ENCODE measurements at places on chromosomes 5 and 9.

DNA sequence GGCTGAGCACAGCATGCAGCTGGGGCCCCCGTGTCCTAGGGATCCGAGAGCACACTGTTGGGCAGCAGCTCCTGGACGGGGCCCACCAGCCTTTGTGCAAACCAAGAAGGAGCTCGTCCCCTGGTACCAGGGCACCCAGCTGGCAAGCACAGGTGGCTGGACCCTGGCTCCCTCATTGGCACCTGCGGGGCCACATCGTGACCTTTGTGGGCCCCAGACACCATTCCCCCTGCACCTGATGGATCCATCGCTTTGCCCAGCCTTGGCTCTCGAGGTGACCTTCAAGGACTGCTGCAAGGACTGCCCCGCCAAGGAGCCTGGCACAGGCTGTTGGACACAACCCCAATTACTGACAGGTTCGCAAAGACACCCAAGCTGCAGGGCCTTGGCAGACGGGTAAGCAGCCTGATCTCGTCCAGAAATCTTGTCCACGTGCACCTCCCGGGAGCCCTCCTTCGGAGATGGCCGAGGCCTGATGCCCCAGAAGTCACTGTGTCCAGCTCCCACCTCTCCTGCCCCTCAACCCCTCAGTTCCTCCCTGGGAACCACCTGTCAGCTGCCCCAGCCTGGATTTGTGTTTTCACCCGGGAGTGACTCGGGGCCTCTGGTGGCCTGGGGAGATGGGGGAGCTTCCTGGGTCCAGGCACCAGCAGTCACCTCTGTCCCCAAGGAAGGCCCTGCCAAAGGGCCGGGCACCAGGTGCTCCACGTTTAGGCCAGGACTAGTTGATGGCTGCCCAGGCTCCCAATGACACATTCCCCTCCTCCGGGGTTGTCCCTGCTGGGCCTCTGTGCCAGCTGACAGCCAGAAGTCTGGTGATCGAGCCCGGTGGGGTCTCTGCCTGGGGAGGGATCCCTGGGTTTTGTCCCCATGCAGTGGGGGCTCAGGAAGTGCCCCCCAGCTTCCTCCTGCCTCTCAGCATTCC lies 137.1 kb upstream of the PPP1R26 start:
- no peak for DNase-seq

DNA sequence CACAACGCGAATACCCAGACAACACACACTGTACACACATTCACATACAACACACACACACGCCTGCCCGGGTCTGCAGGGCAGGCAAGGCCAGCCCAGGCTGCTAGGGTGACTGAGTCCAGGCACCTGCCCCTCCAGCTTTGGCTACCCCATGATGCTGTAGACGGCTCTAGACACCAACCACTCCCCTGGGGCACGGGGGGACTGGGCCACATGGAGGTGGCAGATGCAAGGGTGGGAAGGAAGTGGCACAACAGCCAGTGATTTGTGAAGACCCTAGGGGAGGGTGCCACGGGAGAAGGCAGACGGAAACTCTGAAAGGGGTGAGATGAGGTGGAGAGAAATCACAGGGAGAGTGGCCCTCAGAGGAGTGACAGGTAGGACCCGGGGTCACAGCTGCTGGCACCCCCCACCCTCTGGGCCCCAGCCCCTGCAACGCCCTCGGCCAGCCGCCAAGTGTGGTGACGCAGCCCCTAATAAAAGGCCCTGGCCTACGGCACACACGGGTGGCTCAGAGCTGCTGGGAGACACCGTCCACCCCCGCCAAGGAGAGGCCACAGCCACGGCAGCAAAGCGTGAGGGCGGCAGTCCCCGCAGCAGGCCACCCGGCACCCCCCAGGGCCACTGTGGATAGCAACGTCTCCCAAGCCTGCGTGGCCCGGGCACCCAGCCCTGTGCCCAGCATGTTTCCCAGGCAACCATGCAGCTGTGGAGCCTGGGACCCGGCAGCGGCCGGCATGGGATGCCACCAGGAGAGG lies 6.6 kb upstream of the CCDC187 start:
- DNase-seq, result peak; percentile 49

GRCh38 chr5:62597314-62597713 lies 18.7 kb downstream of the LRRC70 start:
- DNase-seq, result no peak

DNA sequence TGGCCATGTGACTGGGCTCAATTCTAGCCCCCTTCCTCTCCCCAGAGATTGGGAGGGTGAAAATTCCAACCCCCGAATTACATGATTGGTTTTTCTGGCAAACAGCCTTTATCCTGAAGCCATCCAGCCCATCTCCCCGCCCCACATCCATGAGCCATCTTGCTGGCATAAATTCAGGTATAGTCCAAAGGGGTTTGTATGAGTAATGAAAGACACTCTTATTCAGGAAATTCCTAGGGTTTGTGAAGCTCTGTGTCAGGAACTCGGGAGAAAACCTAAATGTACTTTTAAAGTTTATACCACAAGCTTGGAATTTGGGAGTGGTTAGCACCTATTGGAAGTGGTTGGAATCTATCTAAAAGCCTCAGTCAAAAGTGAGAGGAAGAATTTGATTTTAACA lies 80.6 kb upstream of the SIMC1 start:
- no peak for DNase-seq

DNA sequence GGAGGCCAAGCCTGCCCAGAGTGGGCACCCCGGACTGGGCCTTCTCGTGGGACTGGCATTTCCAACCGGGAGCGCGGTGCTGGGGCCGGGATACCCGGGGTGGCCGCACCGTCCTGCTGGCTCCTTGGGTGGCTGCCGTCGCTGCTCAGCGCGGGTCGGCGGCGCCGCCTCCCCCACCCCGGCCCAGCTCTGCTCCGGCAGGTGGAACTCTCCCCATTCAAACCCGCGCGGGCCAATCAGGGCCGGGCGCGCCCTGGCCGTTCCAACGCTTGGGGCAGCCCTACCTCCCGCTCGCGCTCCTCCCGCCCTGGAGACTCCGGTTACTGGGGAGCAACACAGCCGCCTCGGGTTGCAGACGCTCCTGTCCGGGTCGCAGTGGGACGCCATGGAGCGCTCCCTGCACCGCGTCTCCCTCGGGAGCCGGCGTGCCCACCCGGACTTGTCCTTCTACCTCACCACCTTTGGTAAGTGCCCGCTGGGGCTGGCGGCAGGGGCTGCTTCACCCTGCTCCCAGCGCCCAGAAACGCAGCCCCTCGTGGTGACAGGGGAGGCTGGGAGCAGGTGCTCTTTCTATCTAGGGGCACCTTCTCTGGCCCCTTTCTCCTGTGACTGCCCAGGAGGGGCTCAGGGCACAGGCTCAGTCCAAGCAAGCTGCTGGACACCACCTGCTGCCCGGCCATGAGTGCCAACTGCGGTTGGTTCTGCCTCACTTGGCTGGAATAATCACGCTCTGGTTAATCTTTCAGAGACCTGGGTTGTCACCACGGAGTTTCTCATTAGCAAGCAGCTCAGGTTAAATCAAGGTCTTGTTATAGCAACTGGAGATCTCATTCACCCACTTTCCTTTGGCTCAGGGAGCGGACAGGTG lies at the start of gene RGS3:
Gene RGS3 (plus strand): TSS at position 310 of the 868 bp plus-strand sequence. CDS start 76 bp downstream, at position 386.
- no peak for DNase-seq

DNA sequence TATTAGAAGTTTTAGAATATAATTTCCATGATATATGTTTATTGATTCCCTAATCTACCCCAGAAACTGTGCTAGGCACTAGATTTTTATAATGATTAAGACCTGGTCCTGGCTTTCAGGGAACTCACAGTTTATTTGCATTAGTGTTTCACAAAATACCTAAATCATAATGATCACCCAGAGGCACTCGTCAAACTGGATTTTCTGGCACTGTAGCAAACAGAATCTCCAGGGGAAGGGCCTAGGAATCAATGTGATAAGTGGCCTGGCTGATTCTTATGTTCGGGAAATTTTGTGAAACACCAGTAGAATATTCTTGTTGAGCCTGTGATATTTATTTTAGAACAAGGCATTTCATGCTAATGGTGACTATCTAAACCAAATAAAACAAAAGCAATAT lies 37.4 kb upstream of the SRP19 start:
- DNase-seq, result no peak

Data from Right ventricle myocardium inferior (tissue), 1 donor.